ENCODE measurements at places on chromosomes 5 and 9. TPM values are rescaled to one million over a fixed set of nuclear protein-coding genes. Genes with fewer than 3 reads are reported as not detected.

Gene FAXDC2
- 12.7 TPM for total RNA-seq

Gene NSG2
- not detected for total RNA-seq

Gene SLC36A3
- not detected for total RNA-seq

Gene ERCC8
- 13.3 TPM for total RNA-seq

Gene TAF11L5
- not detected for total RNA-seq
